ENCODE measurements at places on chromosomes 4 and X. TPM values are rescaled to one million over a fixed set of nuclear protein-coding genes. Genes with fewer than 3 reads are reported as not detected.

The STK32B gene
- total RNA-seq, result 15.4 TPM

The GAGE13 gene
- not detected for total RNA-seq

The MAGEB17 gene
- total RNA-seq, result not detected

The TLR3 gene
- total RNA-seq, result 8.1 TPM

The SPANXN4 gene
- total RNA-seq, result not detected

The USP53 gene
- 15.0 TPM for total RNA-seq

The PAGE5 gene
- total RNA-seq, result not detected

The RAI2 gene
- total RNA-seq, result 2.7 TPM

The RTL3 gene
- 0.20 TPM for total RNA-seq

All from mammary microvascular endothelial cell (primary cell).